ENCODE measurements at places on chromosomes 6 and 20.
A peak's percentile ranks its signal among the peaks of the same experiment; 100 is the strongest.

DNA sequence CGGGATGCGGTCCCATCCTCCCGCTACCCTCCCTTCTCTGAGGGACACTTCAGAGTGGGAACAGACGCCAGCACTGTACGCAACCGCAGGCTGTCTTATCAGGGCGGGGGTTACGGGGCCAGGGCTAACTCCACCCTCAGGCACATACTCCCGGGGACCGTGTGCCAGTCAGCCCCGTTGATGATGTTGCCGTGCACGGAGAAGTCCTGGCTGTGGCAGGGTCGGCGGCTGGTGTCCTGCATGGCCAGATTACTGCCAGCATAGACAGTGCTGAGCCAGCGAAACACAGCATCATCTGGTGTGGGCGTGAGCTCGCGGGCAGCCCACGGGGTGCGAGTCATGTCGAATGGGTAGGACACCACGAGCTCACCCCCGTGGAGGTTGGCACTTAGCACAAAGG, 5.0 kb downstream of the CPXM1 start:
- no peak for DNase-seq

- peak; percentile 51 for DNase-seq
Measured at GRCh38 chr6:131362070-131362469, 211.0 kb upstream of the ARG1 start.

DNA sequence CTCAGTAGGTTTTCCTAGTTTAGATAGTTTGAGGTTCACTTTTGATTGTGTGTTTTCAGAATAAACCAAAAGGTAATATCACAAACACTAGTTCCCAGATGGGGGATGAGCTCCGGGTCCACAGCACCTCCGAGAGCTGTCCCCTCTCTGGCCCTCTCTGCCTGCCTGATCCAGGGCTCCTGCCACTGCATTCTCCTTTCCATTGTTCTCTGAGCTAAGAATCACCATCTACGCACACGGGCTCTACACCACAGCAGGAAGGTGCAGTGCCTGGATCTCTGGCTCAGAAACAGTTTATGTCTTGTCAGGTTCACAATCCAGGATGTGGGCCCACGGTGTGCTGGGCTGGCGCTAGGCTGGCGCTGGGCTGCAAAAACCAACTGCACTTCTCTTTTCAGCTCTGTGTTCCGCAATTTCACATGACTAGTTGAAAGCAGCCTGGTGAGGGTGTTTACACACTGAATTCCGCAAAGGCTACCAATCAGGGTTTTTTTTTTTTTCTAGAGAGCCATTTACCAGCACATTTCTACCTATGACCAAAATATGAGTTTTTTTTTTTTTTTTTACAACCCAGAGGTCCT, 167.5 kb downstream of the SOD2 start:
- DNase-seq = no peak

DNA sequence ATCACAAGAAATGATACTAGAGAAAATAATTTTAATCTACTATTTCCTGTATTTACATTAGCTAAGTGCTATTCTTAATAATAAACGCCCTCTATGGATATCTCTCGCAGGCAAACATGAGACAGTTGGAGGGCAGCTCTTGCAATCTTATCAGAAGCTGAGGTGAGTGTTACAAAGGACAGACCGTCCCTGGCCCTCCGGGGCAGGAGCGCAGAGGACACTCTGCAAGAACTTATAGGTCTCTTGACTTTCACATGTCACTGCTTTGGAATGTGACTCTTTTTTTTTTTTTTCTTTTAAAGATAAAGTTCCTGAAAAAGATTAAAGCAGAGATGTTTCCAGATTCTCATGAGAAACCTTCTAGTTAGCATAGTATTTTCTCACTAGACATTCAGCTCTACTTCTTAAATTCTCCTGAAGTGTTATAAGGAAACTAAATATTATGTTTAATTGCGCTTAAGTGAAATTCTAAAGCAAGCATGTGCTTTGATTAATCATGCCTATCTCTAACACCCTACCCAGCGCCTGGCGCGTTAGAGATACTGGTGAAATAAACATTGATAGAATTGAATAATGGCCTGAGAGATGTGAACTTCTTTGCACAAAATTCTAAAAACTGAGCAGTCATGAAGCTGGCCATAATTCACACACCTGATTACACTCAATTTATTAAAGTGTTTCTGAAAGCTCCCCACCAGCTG, 57.4 kb downstream of the SYTL3 start:
- DNase-seq = peak; percentile 54

DNA sequence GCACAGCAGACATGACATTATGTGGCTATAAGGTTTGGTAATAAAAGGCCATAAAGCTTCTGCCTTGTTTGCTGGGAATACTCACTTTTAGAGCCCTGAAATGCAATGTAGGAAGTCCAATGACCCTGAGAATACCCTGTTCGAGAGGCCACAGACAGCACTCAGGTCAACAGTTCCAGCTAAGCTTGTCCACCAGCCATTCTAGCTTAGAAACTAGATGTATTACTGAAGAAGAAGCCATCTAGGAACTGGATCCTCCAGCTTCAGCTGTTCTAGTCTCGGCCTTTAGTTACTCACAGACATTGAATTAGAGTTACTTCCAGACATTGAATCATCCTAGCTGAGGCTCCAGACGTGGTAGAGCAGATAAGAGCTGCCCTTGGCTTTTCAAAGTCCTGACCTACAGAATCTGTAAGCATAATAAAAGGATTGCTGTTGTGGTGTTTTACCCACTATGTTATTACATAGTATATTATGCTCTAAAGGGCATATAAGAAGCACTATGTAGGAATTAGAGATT, 84.9 kb downstream of the MMS22L start:
- DNase-seq = no peak

DNA sequence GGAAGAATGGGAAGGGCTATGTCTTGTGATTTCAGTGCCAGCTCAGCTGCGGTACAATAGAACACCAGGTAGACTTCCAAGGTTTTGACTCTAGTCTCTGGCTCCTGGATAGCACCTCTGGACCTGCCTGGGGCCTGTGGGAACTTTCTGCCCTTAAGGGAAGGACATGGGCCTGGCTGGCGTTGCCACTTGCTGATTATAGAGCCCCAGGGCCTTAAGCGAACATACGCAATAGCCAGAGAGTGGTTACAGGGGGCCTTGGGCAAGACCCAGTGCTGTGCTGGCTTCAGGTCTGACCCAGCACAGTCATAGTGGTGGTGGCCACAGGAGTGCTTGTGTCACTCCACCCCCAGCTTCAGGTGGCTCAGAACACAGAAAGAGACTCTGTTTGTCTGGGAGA, 131.1 kb upstream of the COL21A1 start:
- no peak for DNase-seq

All from Daoy (cell line).